ENCODE measurements at places on chromosomes 3 and 15.
A peak's percentile ranks its signal among the peaks of the same experiment; 100 is the strongest.

GRCh38 chr3:128804017-128804810 is 75.2 kb upstream of the ACAD9 start:
- DNase-seq: peak; percentile 59

- no peak for DNase-seq
Observed at GRCh38 chr3:168794427-168794826, 698.7 kb upstream of the GOLIM4 start.

- peak; percentile 49 for DNase-seq
Observed at GRCh38 chr15:62742409-62743171, 300.0 kb upstream of the TPM1 start.

DNA sequence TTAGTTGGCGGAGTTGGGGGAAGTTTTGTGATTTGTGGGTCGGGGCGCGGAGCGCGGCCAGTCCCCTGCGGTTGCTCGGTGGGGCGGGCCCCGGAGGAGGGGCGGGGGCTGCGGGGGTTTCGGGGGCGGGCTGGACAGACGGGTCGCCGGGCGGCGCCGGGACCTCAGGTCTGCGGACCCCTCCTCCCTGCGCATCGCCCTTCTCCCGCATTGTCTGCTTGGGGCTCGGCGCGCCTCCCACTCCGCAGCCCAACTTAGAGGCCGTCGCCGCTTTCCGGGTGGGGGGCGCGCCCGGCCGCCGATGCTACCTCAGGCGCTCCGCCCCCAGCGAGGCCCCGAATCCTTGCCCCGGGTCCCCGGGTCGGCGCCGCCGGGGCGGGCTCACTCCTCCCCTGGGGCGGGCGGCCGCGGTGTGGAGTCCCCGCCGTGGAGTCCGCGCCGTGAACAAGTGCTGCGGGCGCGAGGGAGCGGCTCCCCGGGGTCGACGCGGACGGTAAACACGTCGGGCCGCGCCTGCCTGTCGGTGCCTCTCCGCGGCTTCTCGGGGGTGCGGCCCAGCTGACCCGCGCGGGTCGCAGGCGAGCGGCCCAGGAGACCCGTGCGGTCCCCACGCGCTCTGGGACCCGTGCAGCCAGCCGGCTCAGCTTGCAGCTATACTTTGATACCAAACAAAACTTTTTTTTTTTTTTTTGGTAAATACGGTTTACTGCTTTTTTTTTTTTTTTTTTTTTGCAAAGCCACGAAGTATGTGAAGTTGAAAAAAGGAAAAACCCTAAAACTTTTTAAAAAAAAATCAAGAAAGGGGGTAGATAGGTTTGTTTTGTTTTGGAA is 624 bp downstream of the AKAP13 start:
- DNase-seq: peak; percentile 70

GRCh38 chr3:96488708-96489107 is 325.7 kb upstream of the EPHA6 start:
- DNase-seq: no peak

- DNase-seq: no peak
Observed at GRCh38 chr15:63380151-63380807, 1.4 kb downstream of the CA12 start.

GRCh38 chr15:37638116-37638515 is 296.3 kb upstream of the TMCO5A start:
- DNase-seq: no peak

DNA sequence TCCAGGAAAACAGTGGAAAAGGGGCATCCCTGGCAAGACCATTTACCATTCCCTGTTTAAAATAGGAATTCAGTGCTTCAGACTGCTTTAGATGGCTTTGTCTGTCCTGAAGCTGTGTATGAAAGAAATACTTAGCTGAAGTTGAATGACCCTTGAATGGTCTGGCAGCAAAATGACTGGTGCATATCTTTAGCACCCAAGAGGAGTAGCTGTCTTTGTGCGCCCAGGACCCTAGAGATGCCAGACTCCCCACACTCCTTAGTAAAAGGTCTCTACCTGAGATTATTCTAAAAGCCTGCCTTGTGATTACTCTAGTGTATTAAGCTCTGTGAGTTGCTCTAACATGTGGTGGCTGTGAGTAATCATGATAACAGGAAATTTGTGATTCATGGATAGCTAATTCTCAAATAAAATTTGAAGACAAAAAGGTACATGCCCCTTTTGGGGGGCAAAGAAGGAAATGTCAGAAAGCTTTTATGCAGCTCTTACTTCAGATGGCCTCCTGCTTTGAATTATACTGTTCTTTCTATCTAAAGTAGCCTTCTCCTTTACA is 3.2 kb downstream of the MAPKBP1 start:
- DNase-seq: no peak

- DNase-seq: no peak
Observed at GRCh38 chr15:83850015-83850414, 196.1 kb downstream of the ADAMTSL3 start.
